ENCODE measurements at places on chromosomes 11 and 22.

DNA sequence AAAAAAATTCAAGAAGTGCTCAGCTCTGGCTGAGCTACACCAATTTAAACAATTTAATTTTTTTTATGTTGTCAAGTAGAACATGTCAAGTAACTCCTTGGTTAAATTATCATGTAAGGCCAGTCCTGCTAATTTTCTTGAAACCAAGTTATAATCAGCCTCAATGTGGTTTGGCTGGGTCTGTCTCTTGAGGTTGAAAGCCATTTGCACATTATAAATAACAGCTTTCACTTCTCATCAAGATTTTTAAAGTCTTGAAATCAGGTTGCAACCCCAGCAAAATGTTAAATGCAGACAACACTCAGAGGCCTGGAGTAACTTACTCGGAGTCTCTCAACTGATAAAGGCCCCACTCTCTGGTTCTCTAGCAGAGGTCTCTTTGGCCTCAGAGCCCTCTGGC lies 324.4 kb downstream of the BRD1 start:
- H3K36me3 ChIP-seq = no peaks in the 10 kb centered on the region
- no peaks in the 10 kb centered on the region for H3K4me1 ChIP-seq

GRCh38 chr11:64712430-64713015 lies 10.5 kb downstream of the NRXN2 start:
- DNase-seq = no peak
- no peak overlapping the region for H3K27ac ChIP-seq
- no peak overlapping the region for H3K4me3 ChIP-seq

DNA sequence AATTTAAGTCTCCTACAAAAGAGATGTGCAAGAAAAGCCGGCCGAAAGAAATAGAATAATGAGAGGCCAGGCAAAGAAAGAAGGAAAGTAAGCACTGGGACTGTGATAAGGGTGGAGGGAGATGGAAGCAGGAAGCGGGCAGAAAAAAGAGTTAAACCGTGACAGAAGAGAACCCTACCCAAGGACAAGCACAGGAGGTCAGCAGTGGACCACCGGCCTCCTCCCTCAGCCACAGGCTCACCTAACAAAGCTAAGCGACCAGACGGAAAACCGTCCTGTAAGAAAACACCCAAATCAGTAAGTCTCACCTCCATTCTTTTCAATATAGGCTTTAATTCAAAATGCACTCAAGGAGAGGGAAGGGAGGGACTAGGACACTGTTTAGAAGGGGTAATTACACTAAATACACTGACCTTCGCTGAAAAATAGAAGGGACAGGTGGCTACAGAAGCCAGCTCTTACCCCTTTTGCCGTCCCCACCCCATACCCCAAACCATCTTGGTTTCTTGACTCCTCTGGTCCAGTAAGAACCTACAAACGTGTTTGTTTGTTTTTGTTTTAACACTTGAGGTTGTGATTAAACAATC lies 1.9 kb downstream of the FAM181B start:
- no peak overlapping the region for H3K27ac ChIP-seq
- no peaks in the 10 kb centered on the region for H3K36me3 ChIP-seq
- H3K4me1 ChIP-seq = no peaks in the 10 kb centered on the region
- DNase-seq = no peak
- H3K27me3 ChIP-seq = no peaks in the 10 kb centered on the region
- peak overlapping the region; percentile 56 for H3K4me3 ChIP-seq

DNA sequence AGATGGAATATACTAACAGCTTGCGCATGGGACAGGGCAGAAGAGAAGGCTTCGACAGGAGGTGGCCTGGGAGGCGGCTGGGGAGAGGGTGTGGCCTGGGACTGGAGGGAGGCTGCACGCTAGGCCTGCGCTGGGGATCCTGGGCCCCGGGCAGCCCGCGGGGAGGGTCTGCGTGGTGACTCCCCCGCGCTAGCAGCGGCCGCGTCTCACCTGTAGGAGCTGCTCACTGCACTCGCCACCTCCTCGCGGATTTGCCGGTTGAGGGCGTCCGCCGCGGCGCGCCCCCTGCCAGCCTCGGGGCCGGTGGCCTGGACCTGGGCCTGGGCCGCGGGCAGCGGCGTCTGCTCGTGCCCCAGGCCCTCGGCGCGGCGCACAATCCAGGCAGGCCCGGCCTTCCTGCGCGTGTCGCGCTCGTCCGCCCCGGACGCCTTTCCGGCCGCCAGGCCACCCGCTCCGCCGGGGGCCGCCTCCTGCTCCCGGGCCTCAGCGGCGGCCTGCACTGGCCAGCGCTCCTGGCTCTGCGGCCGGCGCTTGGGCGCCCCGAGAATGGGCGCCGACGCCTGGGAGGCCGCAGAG lies 1.5 kb downstream of the MAP6 start:
- H3K36me3 ChIP-seq = no peaks in the 10 kb centered on the region
- no peak for DNase-seq
- H3K27ac ChIP-seq = peak overlapping the region; percentile 54
- H3K27me3 ChIP-seq = peaks cover 6% of the 10 kb centered on the region

DNA sequence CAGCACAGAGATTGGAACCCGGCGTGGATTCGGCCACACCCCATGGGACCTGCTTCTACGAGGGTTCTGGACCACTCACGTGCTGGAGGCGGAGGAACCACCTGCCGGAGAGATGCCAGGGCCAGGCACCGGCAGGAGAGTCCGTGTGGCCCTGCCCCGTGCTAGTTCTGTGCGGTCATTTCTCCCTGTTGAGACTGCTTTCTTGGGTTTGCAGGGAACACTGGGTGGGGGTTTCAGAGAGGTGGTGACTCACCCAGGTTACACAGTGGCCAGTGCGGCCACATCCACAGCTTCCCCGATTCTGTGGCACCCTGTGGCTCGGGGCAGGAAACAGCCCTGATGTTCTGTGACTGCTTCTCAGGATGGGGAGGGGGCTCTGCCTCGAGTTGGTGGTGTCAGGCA lies 3.6 kb upstream of the PHLDA2 start:
- H3K27ac ChIP-seq = peak overlapping the region; percentile 73
- no peak for DNase-seq
- H3K27me3 ChIP-seq = no peaks in the 10 kb centered on the region
- no peak overlapping the region for H3K4me3 ChIP-seq

DNA sequence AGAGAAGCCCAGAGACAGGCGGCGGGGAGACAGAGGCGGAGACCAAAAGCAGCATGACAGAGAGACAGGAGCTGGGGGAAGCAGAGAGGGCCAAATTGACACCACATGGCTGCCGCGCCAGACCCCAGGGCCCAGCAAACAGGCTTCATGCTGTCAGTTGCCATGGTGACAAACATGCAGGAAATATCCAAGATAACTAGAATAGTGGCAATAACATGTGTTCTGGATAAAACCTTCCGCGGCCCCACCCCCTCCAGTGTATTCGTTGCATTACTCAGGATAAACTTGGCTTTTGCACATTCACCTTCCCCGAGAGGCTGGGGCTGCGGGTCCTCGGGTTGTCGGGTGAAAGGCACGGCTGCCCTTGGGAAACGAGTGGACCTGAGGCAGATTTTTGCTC lies 49.9 kb upstream of the CDON start:
- H3K4me1 ChIP-seq = peaks cover 29% of the 10 kb centered on the region
- no peaks in the 10 kb centered on the region for H3K36me3 ChIP-seq
- no peak overlapping the region for H3K27ac ChIP-seq
- H3K4me3 ChIP-seq = no peak overlapping the region
- DNase-seq = no peak
- H3K27me3 ChIP-seq = peaks cover 31% of the 10 kb centered on the region
